ENCODE measurements at places on chromosomes 12 and 14.

DNA sequence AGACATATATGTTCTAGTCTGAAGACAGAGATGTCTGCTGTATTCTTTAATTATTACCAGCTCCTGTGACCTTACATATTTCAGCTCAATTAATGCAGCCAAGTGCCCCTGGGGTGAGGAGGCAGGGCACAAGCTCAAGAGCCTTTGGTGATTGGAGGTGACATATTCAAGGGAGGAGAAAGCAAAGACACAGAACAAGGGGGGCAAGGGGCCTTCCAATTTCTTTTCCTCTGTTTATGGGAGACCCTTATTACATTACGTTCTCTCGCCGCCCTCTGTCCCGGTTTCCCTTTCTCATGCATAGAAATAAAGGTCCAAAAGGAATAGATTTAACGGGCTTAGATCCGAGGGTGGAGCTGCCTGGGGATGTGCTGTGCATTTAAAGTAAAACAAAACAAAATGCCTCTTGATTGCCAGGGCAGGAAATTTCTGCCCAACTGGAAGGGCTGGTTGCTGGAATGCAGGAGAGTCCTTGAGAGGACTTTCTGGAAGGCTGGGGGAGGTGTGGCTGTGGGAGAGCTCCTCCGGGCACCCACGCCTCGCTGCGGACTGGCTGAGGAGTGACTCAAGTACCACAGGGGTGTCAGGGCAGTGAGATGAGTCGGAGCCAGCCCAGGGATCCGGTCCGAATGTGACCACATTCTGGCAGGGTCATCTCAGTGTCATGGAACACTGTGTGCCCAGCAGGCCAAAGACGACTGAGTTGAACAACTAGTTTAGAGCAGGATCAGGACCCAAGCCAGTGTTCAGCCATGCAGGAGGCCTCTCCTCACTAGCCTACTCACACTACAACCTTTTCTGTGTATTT lies 32.1 kb upstream of the GSG1 start:
- no peak for DNase-seq

- no peak for DNase-seq
These were observed 267.1 kb downstream of the LRFN5 start for GRCh38 chr14:41873686-41874317.

- no peak for DNase-seq
These were observed 75.4 kb downstream of the GRIP1 start for GRCh38 chr12:66603461-66603860.

DNA sequence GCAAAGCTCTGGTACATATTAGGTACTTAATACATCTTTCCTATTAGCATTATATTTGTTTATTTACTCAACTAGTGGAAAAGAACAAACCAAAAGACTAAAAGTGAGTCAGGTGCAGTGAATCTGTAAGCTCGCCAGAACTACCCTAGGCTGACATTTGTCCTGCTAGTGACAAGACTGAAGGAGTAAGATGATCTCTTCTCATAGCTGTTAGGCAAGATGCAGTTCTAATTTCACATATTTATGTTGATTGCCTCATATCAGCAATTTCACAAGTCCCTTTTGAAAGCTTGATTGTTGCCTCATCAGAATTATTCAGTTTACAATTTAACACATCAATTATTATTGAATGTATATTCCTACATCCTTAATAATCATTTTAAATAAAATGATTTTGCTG lies 293.0 kb upstream of the NAV3 start:
- DNase-seq: no peak

- no peak for DNase-seq
These were observed 234.8 kb upstream of the TMPO start for GRCh38 chr12:98280621-98281020.

DNA sequence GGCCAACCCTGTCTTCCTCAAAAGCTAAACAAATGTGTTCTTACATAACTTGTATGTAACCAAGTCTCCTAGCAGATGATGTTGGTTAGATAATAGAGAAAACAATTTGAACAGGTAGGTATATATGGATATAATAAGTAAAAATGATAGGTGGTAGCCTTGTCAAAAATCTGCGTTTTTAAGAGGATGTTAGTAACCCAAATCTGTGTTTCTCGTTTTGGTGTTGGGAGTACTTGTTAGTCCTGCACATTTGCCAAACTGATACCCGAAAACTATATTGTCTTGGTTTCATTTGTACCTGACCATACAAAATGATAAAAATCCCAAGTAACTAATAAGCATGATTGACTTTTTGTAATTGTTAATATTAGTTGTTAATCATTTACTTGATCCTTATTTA lies 8.1 kb downstream of the SRSF5 start:
- DNase-seq: no peak

DNA sequence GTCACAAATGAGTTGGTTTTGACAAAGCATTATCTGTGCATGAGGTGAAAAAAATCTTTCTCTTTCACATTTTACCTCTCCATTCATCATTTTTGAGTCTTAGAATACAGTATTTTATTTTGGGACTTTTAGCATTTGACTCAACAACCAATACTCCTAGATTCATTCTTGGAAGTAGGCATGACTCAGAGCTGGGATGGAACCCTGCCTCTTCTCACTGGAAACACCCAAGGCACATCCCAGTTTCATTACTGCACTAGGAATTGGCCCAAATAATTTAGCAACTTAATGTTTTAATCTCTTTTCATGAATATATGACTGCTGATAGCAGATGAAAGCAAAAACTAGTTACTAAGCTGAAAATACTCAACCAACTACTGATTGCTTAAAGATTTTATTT lies 3.3 kb upstream of the PDZRN4 start:
- DNase-seq: no peak

DNA sequence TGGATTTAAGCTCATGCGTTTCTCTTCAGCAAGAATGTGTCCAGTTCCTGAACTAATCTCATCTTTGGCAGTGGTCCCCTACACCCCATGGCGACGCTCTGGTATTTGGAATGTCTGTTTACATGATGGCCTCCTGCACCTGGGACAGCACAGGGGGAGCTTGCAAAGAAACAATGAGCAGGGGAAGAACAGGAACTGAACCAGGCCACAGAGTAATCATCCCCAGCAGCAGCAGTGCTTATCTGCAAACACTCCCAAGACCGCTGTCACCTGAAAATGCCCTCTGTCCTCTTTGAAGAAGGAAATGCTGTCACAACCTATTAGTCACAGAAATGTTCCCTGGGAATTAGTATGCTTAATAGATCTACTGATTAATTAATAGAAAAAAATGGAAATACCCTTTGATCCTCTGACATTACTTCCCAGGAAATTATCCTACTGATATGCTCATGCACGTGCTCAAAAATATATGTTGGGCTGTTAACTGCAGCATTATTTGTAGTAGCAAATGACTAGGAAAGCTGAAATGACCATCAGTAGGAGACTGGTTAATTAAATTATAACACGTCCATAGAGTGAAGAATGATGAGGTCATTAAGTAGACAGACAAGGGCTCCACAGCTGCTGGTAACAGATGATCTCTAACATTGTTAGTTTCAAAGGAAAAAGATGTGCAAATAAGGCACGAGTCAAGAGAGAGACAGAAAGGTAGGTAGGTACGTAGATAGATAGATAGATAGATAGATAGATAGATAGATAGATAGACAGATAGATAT lies 279.3 kb upstream of the FLRT2 start:
- DNase-seq: no peak
